ENCODE measurements at places on chromosomes 7 and 10.
A peak's percentile ranks its signal among the peaks of the same experiment; 100 is the strongest.

DNA sequence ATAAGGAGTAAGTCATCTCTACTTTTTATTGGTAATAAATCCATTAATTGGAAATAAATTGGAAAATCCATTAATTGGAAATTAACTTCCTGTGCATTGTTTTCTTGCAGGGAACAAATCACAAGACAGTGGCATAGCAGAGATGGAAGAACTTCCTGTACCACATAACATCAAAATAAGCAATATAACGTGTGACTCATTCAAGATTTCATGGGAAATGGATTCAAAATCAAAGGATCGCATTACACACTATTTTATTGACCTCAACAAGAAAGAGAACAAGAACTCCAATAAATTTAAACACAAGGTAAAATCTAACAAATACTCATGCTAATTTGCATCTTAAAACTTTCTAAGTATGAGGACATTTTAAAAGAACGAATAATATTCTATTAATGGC is 57.8 kb downstream of the PHYHIPL start:
- DNase-seq = no peak

- DNase-seq = no peak
Observed at GRCh38 chr7:158911145-158911544, 54.8 kb downstream of the DYNC2I1 start.

- DNase-seq = no peak
Observed at GRCh38 chr7:117010375-117011133, 57.3 kb downstream of the ST7 start.

GRCh38 chr10:78066012-78066411 is 32.3 kb downstream of the RPS24 start:
- DNase-seq = no peak

- DNase-seq = no peak
Observed at GRCh38 chr7:135775230-135775629, 26.6 kb upstream of the FAM180A start.

- DNase-seq = peak; percentile 96
Observed at GRCh38 chr7:26201247-26202018, at the start of gene CBX3. Gene CBX3 (plus strand): TSS chr7:26201745. CDS start chr7:26202999, 1,254 bp downstream.

DNA sequence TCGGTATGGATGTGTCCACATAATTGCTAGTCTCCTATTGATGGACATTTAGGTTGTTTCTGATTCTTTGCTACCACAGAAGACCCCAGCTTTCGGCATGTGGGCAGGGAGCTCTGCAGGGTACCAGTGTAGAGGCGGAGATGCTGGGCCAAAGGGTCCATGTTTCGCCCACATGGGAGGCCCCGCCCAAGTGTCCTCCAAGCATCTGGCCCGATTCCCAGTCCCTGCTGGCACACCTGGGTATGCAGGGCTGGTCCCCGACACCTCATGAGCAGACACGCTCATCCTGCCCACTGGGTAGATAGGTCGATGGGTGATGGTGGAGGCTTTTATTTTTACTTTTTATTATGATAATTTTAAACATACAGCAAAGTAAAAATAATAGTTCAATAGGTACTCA is 19.4 kb upstream of the TBRG4 start:
- no peak for DNase-seq

- DNase-seq = no peak
Observed at GRCh38 chr10:29559996-29560395, 74.8 kb downstream of the SVIL start.

DNA sequence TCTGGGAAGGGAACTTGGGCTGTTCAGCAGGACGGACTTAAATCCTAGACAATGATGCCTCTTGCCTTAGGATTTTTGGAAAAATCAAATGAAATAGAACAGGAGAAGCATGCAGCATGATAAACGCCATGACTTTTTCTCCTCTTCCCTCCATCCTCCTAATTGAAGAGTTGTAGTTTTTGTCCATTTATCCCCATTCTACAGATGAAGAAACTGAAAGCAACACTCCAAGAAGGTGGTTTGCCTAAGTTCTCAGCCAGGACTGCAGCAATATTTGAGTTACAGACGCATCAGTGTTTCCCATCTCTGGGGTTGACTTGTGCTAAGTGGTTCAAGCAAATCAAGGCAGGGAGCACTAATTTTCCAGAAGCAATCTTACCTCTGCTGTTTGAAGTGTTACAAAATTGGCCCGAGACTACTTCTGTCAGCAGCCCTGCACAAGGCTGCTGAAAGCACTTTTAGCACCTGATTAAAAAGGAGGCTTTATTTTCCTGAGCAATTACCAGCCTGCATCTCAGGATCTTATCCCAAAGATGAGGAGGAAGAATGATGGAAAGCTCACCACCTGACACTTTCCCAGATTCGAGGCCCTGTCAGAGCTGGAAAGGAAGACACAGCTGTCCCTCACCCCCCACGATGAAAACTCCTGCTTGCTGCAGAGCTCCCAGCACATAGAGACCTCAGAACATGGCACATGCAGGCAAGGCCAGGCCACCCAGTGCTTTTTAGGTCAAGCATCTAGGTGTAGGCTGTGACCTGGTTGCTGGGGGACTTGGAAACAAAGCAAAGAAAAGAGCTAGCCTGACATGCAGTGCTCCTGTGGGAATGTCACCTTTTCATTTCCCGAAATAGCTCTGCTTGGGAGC is 19.7 kb upstream of the C10orf71 start:
- no peak for DNase-seq

DNA sequence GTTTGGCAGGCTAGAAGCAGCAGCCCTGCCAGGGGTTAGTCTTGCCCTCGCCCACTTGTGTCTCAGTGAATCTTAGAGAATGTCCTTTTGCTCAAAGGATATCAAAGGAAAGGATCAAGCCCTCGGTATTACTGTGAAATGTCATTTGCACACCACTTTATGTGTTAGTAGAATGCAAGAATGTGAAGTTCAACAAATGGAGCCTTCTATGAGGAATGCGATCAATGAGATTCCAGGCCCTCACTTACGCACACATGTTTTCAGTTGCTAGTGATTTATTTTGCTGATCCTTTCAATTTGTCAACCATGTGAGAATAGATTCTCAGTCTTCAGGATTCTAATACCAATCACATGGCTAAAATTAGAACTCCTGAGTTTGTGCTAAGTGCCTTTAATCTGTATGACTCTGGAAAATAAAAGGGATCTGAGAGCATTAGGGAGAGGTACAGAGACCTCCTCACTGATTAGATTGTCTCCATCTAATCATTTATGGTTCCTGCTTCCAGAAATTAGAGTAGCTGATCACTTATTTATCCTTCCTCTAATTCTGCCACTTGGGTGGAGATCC is 123.0 kb upstream of the SP4 start:
- peak; percentile 17 for DNase-seq

GRCh38 chr10:24465891-24466818 is 257.2 kb downstream of the KIAA1217 start:
- DNase-seq = no peak

DNA sequence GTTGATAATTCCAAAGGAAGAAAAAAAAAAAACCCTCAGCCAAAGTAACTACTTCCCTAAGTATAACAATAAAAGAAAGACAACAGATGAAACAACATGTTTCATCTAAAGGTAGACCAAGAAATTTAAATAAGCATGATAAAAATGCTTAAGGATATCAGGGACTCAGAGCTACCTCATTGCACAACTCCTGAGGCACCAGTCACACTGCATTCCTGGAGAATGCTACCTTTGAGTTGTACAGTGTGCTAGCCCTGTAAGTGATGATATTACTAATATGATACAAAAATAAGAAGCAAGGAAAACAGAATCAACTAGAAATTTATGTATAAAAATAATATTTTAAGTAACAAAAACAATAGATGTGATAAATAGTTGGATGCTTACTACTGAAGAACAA is 29.5 kb upstream of the C7orf33 start:
- no peak for DNase-seq

DNA sequence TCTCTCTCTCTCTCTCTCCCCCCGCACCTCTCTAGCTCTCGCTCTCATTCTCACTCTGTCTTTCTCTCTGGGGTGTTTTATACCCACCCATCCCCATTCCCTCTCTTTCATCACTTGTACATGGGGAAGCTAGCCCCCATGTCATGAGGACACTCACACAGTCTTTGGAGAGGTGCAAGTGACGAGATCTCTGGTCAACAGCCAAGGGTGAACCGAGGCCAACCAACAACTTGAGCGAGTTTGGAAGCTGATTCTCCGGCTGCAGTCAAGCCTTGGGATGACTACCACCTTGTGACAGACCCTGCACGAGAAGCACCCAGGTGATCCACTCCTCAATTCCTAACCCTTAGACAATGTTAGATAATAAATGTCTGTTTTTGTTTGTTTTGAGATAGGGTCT is 10.1 kb upstream of the KBTBD2 start:
- DNase-seq = no peak

DNA sequence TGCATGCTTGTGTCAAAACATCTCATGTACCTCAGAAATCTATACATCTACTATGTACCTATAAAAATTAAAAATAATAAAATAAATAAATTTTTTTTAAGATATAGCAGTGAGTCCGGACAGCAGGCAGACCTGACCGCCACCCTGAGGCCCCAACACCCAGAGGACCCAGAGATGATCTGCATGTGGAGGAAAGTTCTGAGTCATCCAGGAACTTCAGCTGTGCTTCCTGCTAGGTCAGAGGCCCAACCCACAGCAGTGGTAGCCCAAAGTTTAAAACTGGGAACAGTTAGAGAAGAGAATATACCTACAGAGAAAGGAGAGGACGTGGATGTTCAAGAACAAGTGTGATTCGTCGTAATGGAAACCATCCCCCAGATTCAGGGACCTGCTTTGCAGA is 683.7 kb upstream of the NRP1 start:
- DNase-seq = no peak

DNA sequence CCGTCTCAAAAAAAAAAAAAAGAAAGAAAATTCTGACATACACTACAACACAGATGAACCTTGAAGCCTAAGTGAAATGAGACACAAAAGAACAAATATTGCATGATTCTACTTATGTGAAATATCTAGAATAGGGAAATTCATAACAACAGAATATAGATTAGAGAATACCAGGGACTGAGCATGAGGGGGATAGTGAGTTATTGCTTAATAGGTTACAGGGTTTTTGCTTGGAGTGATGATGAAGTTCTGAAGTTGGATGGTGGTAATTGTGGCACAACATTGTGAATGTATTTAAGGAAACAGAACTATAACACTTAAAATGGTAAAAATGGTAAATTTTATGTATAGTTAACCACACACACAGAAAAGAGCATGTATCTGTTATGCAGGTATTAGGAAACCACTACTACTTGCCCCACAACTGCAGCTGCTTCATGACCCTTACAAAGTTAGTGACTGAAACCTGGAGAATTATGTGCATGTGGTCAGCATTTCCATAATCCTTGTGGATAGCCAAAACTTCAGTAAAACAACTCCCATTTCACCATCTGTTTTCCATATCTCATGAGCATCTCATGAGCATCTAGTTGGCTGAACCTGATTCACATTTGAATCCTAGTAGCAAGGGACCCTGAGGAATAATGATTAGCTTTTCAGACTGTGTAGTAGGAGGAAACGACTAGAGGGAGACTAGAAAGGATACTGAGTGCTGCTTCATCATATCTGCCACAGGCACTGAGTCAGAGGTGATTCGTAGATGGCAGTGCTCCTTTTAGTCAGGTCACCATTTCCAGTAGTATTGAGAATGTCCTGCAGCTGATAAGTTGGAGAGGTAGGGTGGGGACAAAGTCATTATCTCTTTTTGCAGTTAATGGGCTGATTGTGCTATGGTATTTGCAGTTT is 26.3 kb downstream of the SAMD8 start:
- no peak for DNase-seq

- no peak for DNase-seq
Observed at GRCh38 chr10:4352414-4352961, 473.5 kb upstream of the AKR1E2 start.

DNA sequence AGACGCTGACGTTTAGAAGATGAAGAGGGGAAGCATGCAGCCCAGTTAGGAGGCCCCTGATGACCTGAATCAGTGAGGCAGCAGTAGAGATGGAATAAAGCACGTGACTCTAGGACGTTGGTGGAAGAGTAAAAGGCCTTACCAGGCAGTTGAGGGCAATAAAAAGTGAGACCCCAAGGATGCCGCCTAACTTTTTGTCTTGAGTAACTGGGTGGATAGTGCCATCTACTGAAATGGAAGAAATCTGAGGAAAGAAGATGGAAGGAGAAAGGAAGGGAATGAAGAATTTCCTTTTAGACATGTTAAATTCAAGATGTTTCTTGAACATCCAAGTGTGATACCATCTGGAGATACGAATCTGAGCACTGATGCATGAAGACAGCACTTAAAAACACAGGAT is 220.0 kb upstream of the LRRN3 start:
- peak; percentile 40 for DNase-seq

All from GM23338 (cell line).